ENCODE measurements at places on chromosomes 4 and X. TPM values are rescaled to one million over a fixed set of nuclear protein-coding genes. Genes with fewer than 3 reads are reported as not detected.

- no peak for DNase-seq
Observed at GRCh38 chrX:78493180-78493579, 165.8 kb upstream of the CYSLTR1 start.

DNA sequence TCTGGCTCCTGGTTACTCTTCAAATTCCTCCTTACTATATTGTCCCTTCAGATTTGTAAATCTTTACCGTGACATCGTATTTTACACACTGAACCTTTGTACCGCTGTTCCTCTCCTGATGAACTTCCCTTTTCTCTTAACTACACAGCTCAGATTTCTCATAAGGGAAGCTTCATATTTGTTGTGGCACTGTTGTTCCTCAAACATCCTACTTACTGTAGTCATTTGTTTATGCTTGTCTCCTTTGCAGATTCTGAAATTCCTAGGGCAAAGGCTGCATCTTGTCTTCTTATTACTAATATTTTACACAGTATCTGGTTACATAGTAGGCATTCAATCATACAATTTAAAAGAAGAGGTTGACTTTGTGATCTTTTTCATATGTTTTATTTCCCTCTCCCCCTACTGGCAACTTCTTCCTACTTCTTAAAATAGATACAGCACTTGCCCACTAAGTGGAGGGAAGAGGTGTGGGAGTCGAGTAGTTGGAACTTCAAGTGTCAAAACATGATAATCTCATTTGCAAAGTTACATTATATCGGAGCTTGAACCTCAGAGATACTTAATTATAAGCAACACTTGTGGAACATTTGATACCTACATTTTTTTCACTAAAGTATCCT is 50.0 kb downstream of the TET2 start:
- DNase-seq = no peak

GRCh38 chrX:72020204-72020603 is 109.6 kb downstream of the NHSL2 start:
- DNase-seq = peak; percentile 75

The GPM6B gene
- total RNA-seq = 15.5 TPM

DNA sequence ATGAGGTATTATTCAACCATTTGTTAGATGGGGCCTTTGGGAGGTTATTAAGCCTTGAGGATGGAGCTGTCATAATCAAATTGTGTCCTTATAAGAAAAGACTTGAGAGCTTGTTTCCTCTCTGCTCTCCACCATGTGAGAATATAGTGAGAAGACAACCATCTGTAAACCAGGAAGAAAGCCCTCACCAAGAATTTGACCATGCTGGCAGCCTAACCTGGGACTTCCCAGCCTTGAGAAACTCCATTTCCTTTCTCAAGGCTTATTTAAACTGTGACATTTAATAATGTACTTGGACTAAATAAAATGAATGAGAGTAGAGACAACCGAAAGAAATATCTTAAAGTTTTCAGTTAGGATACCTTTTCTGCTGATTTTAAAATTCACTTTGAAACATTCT is 83.7 kb upstream of the GC start:
- no peak for DNase-seq

DNA sequence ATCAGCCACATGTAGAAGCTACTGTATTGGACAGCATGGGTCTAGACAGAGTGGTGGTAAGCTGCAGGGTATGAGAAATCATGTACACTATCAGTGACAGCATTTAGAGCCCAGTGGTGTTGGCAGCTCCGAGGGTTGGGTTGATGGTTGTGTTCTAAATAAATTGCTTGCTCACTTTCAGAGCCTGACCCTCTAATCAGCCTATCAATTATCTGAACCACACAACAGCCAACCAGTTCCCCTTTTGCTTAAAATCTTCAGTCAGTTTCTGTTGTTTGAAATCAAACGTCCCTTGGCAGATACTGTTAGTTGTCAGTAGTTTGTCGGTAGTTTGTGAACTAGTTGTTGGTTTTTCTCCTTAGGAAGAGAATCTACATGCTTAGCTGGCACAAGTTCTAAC is 99.8 kb upstream of the RAI2 start:
- DNase-seq = no peak

GRCh38 chr4:67575232-67576058 is 16.9 kb downstream of the STAP1 start:
- no peak for DNase-seq

- no peak for DNase-seq
Observed at GRCh38 chr4:100129774-100130173, 60.5 kb downstream of the DDIT4L start.
